ENCODE measurements at places on chromosomes 11 and 22.

- H3K4me3 ChIP-seq = no peak overlapping the region
- DNase-seq = no peak
- no peaks in the 10 kb centered on the region for H3K36me3 ChIP-seq
- H3K27ac ChIP-seq = no peak overlapping the region
- no peaks in the 10 kb centered on the region for H3K4me1 ChIP-seq
- H3K27me3 ChIP-seq = no peaks in the 10 kb centered on the region
Measured at GRCh38 chr11:112514011-112514740, 253.5 kb upstream of the PLET1 start.

DNA sequence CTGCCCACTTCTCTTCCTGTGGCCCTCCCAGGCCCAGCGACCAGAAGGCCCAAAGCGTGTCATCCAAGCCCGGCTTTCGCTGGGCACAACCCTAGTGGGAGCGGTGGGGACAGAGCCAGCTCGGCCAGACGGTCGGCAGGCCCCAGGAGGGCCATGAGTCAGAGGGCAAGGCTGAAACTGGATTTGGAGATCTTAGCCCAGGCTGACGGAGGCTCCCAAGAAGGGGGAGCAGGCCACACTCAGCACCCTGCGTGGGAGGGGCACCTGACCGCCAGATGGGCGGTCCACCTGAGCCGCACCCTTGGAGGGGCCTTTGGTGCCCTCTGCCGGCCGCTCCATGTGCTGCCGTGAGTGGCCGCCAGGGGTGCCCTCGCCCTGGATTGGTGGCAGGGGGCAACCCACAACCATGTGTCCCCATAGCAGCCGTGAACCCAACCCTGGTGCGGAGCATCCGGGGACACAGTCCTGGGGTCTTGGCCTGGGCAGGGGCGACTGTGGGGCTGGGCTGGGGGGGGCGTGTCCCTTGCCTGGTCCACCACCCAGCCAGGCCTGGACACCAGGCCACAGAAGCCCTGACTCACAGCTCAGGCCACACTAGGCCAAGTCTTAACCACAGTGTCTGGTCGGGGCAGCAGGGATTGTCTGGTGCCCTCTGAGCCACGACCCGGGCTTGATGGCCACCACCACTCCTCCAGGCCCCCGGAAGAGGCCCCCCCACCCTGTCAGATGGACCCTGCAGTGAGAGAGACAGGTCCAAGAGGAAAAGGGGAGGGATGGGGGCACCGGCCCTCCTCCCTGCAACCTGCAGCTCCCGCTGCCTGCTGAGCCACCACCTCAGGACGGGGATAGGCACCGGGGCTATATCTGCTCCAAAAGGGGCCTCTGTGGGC lies 19.2 kb upstream of the TALDO1 start:
- DNase-seq = peak; percentile 85
- no peak overlapping the region for H3K27ac ChIP-seq
- H3K27me3 ChIP-seq = no peaks in the 10 kb centered on the region
- H3K4me3 ChIP-seq = no peak overlapping the region
- H3K4me1 ChIP-seq = peaks cover 29% of the 10 kb centered on the region

DNA sequence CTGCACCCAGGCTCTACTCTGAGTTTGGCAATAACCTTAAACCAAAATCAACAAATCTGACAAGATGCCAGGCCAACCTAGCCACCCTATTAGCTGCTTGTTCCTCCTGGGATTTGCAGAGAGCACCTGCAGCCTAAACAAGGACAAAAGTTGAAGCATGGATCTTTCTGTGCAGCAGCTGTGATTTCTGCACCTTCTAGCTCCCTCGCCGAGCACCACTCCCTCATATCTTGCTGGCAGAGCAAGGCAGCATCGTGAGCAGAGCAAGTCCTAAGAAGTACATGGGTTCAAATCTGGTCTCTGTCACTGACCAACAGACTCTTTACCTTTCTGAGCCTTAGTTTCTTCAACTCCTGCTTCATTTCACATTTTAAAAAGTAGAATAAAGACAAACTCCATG lies 38.3 kb downstream of the MORC2 start:
- no peak for DNase-seq
- H3K4me1 ChIP-seq = no peaks in the 10 kb centered on the region
- H3K27ac ChIP-seq = no peak overlapping the region
- H3K27me3 ChIP-seq = no peaks in the 10 kb centered on the region
- H3K4me3 ChIP-seq = no peak overlapping the region

GRCh38 chr11:37721485-37721884 lies 1123.4 kb upstream of the RAG2 start:
- H3K4me1 ChIP-seq = no peaks in the 10 kb centered on the region
- H3K27ac ChIP-seq = no peak overlapping the region
- H3K36me3 ChIP-seq = no peaks in the 10 kb centered on the region
- DNase-seq = no peak
- no peaks in the 10 kb centered on the region for H3K27me3 ChIP-seq

DNA sequence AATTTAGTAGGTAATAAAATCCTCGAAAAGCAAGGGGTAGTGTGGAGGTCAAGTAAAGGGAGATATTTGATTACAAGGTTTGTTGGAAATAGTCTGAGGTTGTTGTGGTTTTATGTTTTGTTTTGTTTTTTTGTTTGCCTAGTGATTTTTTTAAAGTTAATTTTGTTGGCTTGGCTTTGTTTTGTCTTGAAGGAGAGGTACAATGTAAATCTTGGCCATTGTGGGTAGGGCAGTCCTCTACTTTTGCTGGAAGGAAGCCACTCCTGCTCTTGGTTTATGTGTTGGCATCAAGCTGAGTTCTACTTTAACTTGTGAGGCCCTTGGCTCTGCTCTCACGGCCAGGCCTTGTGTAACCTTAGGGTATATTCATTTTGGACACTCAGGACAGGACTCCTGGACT lies 3.2 kb downstream of the AMOTL1 start:
- peaks cover 21% of the 10 kb centered on the region for H3K27me3 ChIP-seq
- DNase-seq = no peak
- H3K4me1 ChIP-seq = peaks cover 17% of the 10 kb centered on the region
- H3K27ac ChIP-seq = no peak overlapping the region
